Spinal cord (tissue), 10 donors: ENCODE measurements at places on chromosomes 16 and 17. TPM values are rescaled to one million over a fixed set of nuclear protein-coding genes. Genes with fewer than 3 reads are reported as not detected.

Gene GLIS2
- total RNA-seq = 7.7 TPM

Gene RPH3AL
- total RNA-seq = 5.9 TPM

Gene KIF19
- total RNA-seq = 1.8 TPM

Gene BAIAP3
- total RNA-seq = 30.1 TPM

Gene NPW
- 0.20 TPM for total RNA-seq

Gene TMEM220
- total RNA-seq = 6.7 TPM

Gene NPIPB2
- 5.0 TPM for total RNA-seq

Gene CA4
- total RNA-seq = 2.1 TPM

Gene MRTFB
- 25.2 TPM for total RNA-seq

Gene SLC52A1
- not detected for total RNA-seq

Gene PDPR
- 22.3 TPM for total RNA-seq

Gene KRT15
- total RNA-seq = 0.22 TPM

Gene SMCR8
- 10.7 TPM for total RNA-seq

Gene PRAC1
- total RNA-seq = not detected
